Renal cortex interstitium (tissue), 15 donors: ENCODE measurements at places on chromosomes 4 and X.
A peak's percentile ranks its signal among the peaks of the same experiment; 100 is the strongest.

- DNase-seq: no peak
Measured at GRCh38 chr4:133588306-133588705, 439.2 kb downstream of the PCDH10 start.

GRCh38 chr4:141636771-141637460 lies 533 bp downstream of the IL15 start:
- DNase-seq: peak; percentile 35

GRCh38 chr4:42144028-42144427 lies 8.4 kb downstream of the BEND4 start:
- DNase-seq: no peak

- no peak for DNase-seq
Measured at GRCh38 chr4:74031576-74031975, 6.9 kb downstream of the CXCL3 start.

DNA sequence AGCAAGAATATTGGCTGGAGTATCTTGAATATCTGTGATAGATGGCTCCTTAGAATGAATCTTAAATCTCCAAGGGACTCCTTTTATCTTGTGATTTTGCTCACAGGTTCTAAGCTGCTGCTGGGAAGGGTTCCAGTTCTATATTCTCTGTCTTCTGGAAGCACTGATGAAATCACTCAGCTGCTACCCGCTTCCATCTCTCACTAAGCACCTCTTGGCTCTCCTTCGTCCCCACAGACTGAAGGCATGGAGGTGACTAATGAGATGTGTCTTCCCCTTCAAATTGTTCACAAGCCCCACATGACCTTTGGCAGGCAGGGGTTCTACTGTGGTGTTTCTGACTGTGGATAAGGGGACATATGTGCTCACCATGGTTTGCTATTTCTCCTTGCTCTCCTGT lies 75.9 kb downstream of the C4orf51 start:
- DNase-seq: no peak

DNA sequence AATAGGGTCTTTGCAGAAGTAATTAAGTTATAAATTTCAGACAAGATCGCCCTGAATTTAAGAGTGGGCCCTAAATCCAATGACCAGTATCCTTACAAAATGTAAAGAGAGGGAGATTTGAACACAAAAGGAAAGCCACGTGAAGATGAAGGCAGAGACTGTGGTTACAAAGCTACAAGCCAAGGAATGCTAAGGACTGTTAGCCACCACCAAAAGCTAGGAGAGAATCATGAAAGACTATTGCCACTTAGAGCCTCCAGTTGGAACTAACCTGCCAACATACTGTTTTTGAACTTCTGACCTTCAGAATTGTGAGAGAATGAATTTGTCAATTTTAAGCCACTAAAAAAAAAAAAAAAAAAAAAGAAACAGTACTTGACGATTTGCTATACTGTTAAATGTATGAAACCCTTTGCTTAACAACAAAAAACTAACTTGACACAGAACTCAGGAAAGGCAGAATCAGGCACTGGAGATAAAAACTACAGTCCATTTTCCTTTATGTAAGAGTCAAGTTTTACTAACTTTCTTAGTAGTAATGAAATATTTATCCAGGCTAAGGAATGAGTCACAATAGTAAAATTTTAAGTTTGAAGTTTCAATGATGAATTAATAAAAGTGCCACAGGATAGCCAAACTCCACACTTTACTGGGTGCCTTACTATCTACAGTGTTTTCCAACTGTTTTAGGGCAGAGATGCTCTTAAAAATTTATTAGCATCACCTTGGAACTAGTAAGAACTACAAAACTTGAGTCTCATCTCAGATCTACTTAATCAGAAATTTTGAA lies 25.1 kb downstream of the DHX15 start:
- DNase-seq: no peak

GRCh38 chr4:111475001-111475400 lies 670.3 kb upstream of the FAM241A start:
- peak; percentile 9 for DNase-seq

DNA sequence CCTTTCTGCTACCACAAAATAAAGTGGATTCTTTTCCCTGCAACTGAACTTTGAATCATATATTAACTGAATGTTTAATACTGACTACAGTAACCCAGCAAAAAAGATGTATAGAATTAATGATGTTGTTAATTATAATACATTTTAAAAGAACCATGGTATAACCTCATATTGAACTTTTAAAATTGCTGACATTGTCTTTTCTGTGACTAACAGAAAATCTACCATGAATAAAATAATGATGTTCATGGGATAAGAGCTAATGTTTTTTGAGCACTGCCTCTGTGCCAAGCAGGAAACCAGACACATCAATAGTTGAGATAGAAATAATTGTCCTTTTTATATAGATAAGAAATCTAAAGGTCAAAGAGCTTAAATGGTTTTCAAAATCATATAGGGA lies 691.9 kb downstream of the PDHA2 start:
- no peak for DNase-seq

DNA sequence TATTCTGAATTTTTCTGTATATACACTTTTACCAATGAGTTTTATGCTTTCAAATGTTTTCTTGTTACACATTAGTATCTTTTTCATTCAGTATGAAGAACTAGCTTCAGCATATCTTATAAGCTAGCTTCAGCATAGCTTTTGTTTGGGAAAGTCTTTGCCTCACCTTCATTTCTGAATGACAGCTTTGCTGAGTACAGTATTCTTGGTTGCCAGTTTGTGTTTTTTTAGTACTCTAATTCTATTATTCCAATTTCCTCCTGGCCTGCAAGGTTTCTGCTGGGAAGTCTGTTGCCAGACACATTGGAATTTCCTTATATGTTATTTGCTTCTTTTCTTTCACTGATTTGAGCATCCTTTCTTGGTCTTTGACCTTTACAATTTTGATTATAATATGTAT lies 278.8 kb downstream of the SPATA18 start:
- DNase-seq: no peak

GRCh38 chrX:111779582-111779981 lies 96.4 kb upstream of the TRPC5OS start:
- no peak for DNase-seq

DNA sequence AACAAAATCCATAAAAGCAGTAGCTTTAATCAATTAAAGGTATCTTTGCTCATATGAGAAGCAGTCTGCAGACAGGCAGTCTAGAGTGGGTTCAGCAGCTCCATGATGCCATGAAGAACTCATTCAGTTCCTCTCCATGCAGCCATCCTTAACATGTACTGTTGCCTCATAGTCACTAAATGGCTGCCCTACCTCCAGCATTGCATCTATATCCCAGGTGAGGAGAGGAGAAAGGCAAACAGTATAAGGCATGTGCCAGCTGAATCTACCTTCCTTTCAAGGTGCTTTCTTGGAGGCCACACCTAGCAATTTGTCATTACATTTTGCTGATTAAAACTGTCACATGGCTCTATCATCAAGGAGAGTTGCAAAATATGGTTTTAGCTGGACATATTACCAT lies 13.2 kb downstream of the CFAP99 start:
- no peak for DNase-seq

DNA sequence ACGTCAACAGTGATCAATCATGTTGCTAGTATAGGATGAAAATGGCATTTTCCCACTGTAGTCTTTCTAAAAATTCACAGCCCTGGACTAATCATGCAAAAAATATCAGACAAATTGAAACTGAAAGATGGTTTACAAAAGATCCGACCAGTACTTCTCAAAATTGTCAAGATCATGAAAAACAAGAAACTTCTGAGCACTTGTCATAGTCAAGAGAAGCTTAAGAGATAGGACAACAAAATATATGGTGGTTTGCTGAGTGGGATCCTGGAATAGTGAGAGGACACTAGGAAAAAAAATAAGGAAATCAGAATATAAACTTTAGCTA lies 101.1 kb downstream of the NAA11 start:
- DNase-seq: no peak

- DNase-seq: peak; percentile 49
Measured at GRCh38 chr4:52659001-52659721, at the start of gene USP46. TSS of gene USP46 (minus strand) at chr4:52659301. CDS start at chr4:52659150, 151 bp downstream.

- DNase-seq: no peak
Measured at GRCh38 chr4:110260299-110260698, 61.9 kb upstream of the ELOVL6 start.

- no peak for DNase-seq
Measured at GRCh38 chr4:108045687-108046024, 56.0 kb downstream of the HADH start.

DNA sequence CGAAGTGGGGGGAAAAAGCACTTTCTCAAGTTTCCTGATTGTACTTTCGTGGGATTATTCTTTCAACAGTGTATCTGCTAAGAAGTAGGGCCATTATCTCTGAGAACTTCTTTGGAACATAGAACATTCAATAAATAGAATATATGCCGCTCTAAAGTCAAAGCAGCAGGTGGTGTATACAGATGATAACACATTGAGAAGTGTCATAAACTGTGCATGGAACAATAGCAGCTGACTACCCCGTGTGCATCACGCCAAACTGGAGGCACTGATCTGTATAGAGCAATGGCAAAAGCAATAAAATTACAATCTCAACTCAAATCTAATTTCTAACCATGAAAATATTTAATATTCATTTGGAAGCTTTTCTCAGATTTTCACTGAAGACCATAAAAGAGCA lies 175.3 kb downstream of the DCTD start:
- DNase-seq: no peak

DNA sequence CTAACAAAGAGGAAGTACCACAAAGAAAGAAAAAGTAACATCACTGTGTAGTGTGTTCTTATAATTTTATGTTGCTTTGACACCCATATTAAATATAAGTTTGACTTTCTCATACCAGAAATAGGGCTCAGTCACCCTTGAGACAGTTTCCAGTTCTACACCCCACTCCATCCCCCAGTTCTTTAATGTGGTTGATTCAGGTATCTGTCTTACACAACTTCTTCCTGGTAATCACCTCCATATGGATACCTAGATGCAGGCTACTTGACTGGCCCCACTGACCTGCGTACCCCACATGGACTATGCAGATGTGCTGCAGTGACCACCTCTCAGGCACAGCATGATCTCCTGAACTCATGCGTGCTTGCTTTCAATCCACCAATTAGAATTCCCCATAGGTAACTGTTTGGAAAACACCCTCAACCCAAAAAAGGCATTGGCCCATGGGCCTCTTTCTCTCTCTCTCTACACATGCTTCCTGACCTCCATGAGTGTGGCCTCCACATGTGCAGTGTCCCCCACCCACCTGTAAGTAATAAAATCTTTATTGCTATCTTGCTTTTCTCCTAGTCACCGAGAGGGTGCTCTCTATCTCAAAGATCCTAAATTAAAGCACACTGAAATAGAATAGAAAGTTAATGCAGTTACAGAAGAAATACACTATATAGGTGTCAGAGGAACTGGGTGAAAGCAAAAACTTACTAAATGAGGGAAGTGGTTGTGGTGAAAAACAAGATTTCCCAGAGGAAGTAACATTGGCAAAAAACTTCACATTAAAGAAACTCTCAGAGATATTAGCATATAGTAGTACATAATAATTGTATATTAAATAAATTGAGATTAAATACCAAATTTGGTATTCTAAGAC lies 98.4 kb downstream of the ZAR1 start:
- no peak for DNase-seq

GRCh38 chr4:96983830-96984229 lies 1143.9 kb downstream of the PDHA2 start:
- no peak for DNase-seq

DNA sequence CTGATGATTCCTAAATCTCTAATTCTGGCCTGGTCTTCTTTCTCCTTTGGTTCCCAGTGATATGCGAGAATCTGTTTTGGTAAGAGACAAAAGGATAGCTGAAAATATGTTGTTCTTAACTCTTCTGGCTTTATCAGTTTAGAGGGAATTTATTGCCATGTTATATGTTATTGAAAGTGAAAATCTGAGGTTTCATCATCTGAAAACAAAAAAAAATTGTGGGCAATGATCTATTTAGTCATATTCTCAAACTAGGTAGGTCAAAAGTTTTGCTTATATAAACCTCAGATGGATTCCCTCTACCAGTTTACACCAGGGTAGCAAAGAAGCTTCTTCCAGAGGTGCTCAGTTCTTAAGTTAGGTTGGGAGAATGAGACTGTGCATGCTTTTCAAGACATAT lies 103.6 kb downstream of the ITM2A start:
- DNase-seq: no peak

DNA sequence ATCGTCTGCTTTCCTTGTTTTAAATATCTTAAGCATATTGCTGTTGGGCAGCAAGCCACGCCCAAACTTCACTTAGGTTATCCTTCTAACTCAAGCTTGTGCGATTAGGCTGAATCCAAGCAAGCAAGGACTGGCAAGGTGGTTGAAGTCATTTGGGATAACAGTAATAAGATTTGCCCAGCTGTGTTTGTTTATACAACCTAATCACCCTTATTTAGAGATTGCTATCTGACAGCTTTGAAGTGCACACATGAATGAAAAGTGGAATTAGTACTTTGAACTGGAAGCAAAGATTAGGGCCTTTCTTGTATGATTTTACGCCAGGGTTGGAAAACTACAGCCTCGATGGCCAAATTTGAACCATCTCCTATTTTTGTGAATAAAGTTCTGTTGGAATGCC lies 182.1 kb downstream of the ASB9 start:
- DNase-seq: no peak

GRCh38 chrX:10939424-10939823 lies 171.7 kb upstream of the HCCS start:
- no peak for DNase-seq

GRCh38 chr4:100208459-100208858 lies 18.2 kb upstream of the DDIT4L start:
- no peak for DNase-seq

DNA sequence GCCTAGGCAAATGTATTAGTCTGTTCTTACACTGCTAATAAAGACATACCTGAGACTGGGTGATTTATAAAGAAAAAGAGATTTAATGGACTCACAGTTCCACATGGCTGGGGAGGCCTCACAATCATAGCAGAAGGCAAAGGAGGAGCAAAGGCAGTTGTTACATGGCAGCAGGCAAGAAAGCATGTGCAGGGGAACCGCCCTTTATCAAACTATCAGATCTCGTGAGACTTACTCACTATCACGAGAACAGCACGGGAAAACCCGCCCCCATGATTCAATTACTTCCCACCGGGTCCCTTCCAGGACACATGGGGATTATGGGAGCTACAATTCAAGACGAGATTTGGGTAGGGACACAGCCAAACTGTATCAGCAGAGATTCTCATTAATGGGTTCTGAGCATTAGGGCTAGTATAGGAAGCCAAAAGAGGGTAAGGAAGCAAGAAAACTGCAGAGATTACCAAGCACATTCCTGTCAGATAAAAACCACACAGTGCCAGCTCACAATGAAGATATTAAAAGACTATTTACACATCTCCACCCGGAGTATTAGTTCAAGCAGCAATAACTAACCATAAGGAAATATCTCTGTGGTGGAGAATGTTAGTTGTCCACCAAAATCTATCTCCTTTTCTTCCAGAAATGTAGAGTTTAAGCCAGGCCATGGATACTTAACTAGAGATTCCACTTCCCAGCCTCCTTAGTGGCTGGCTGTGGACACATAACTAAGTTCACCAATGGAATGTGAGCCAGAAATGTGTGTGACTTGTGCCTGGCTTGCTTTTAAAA lies 61.2 kb upstream of the HOPX start:
- DNase-seq: no peak

GRCh38 chrX:47581731-47582647 lies at the start of gene TIMP1:
TSS of gene TIMP1 (plus strand) at chrX:47582436. CDS start at chrX:47583416, 980 bp downstream.
- DNase-seq: peak; percentile 31
